Mammary epithelial cell (primary cell): ENCODE measurements at places on chromosomes 6 and 20.

- no peak for DNase-seq
Observed at GRCh38 chr20:7383216-7383615, 557.0 kb downstream of the HAO1 start.

DNA sequence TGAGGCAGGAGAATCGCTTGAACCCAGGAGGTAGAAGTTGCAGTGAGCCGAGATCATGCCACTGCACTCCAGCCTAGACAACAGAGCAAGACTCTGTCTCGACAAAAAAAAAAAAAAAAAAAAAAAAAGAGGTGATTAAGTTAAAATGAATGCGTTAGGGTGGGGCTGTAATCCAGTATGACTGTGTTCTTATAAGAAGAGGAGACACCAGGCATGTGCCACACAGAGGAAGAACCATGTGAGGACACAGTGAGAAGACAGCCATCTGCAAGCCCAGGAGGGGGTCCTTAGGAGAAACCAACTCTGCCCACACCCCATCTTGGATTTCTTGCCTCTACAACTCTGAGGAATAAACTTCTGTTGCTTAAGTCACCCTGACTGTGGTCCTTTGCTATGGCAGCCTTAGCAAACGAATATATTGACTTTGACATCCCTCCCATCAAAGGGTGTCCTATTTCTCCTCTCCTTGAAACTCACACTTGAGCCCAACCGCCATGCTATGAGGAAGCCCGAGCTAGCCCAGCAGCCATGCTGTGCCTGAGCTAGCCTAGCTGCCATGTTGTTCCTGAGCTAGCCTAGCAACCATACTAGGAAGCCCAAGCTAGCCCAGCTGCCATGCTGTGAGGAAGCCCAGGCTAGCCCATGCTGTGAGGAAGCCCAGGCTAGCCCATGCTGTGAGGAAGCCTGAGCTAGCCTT lies 15.8 kb upstream of the PPP1R16B start:
- DNase-seq: peak; percentile 69

DNA sequence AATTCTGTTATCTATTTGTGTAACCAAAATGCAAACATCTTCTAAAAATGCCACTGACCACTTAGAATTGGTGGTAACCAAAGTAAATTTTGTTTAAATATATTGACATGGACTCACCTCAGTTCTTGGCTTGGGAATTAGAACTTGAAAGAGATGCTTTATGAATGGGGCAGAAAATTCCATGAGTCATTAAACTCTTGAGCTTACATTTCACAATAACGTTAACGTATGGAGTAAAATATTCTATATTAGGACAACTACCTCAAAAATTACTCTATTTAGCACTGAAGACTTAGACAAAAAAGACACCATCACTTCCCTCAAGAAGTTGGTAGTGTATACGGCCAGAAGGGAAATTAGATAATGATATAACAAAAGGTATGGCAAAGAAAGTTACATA lies 752.2 kb upstream of the MARCKS start:
- DNase-seq: no peak

DNA sequence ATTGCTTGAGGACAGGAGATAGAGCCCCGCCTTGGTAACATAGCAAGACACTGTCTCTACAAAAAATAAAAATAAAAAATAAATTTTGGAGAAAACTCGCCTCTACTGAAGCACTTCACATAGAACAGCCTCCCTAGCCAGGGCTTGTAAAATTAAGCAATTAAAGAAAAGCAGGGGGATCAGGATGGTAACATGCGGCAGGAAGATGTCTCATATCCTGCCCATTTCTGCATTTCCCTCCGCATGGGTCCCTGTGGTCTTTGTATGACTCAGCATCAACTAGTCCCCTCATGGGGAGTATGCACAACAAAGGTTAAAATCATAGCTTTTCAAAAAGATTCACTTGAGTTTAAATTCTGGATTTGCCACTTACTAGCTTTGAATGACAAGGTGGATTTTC lies 379.0 kb downstream of the EPHA7 start:
- DNase-seq: no peak

DNA sequence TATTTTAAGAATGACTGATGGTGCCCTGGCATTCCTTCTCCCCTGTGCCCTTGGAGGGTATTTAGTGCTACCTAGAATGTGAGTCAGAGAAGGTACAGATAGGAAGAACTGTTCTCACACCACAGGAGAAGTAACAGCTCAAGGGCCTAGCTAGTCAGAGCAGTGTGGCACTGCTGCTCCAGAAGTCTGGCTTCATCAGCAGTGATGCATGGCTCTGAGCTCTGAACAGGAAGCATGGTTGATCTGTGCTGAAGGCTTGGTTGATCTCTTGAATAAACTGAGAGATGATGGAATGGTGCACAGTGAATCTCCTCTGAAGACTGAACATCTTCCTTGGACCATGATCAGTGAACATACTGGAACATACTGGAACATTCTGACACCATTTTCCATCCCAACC lies 425.3 kb upstream of the SLC35B3 start:
- DNase-seq: no peak

- DNase-seq: no peak
Observed at GRCh38 chr20:10643560-10643873, 30.3 kb downstream of the JAG1 start.

DNA sequence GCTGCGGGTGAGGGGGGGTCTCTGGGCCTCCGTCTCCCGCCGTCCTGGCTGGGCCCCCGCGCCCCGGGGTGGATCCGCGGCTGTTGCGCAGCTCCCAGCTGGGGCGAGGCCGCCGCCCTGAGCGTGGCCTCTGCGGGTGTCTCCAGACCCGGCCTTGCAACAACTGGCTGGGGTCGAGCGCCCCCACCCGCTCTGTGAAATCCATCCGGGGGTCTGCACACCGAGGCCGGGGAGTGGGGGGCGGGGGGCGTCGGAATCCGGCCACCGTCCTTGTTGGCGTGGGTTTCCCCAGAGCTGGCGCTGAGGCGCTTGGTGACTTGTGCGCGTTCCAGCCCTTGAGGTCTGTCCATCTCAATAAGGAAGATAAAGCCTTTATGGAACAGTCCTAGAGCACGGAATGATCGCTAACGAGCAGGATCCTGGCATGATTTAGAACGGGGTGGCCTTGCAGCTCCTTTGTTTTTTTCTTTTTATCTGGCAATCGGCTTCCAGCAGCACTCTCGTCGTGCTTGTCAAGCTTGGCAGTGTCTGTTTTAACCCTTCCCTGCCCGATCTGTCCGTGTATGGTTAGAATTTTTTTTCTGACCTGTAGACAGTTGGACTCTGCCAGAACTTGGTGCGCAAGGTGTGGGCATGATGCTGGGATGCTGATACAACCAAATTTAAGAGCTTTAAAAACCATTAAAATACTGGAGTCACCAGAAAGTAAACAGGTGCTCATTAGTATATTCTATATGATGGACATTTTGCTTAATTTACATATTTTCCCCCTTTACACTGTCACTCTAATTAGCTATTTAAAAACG lies 675 bp downstream of the DSTN start:
- peak; percentile 51 for DNase-seq

DNA sequence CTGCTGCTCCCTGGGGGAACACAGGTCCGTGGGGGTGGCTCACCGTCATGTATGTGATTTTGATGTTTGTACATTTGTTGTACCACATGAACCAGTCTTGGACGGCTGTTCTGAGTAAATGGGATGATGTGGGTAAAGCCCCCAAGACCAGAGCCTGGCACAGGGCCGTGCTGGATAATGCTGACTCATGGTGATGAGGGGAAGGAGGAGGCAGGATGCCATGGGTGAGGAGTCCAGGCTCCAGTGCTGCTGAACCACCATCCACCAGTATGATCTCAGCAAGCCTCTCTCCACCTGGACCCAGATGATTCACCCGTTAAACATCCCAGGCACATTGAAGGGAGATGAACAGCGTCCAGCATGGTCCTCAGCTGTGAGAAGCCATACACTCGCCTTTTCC lies 9.6 kb upstream of the APCDD1L start:
- DNase-seq: peak; percentile 75

GRCh38 chr20:57611586-57612311 lies 8.5 kb downstream of the ZBP1 start:
- no peak for DNase-seq

- no peak for DNase-seq
Observed at GRCh38 chr6:105569706-105570105, 166.8 kb upstream of the PREP start.

DNA sequence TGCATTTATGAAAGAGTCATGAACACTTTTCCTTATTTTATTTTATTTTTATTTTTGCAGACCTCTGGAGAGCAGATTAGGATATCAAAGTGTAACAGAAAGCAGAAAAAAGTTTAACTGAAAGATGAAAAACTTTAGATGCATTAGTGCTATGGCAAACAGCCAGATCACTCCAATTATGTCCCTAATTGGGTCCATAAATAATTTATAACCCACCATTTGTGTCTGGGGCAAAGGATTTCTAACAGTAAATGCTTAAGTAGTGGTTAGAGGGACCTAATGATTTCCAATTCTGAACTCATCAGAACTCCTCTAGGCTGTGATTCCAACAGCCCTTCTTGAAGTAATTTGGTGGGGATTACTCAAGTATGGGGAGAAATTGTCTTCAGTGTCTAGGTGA lies 93.7 kb upstream of the PROKR2 start:
- DNase-seq: no peak

DNA sequence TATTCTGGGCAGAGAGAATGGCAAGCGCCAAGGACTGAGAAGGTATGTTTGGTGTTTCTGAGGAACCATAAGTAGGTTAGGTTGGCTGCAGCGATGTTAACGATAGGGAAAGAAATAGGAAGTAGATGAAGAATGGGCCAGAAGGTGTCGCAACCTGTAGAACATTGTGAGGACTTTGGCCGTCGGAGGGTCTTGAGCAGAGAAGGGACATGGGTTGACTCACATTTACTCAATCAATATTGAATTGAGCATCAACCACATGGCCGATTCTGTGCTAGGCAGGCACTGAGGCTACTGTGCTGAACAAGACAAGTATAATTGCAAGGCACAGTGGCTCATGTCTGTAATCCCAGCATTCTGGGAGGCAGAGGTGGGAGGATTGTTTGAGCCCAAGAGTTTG lies 26.8 kb upstream of the RPN2 start:
- DNase-seq: no peak

DNA sequence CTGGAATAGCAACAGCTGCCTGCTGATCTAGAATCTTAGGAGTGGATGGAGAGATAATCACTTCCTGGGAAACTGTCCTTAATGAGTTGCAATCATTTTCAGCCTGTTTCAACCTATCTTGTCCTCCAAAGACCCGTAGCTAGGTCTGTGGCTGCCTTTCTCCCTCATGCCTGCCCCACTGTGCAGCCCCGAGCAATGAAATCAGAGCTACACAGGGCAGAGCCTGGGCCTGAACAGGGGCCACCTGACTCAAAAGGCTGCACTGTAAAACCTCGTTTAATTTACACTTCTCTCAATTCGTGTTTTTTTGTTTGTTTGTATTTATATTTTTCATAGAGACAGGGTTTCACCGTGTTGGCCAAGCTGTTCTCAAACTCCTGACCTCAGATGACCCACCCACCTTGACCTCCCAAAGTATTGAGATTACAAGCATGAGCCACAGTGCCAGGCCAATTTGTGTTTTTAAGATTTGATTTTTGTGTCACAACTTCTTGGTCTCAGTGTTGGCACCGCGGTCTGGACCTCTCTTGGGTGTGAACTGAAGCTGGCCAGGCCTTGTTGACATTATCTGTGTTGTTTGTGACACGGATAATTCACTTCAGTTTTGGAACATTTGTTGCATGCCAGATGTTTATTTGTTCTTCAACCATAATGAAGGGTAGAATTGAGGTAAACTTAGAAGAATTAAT lies 21.5 kb downstream of the GGTLC1 start:
- no peak for DNase-seq

DNA sequence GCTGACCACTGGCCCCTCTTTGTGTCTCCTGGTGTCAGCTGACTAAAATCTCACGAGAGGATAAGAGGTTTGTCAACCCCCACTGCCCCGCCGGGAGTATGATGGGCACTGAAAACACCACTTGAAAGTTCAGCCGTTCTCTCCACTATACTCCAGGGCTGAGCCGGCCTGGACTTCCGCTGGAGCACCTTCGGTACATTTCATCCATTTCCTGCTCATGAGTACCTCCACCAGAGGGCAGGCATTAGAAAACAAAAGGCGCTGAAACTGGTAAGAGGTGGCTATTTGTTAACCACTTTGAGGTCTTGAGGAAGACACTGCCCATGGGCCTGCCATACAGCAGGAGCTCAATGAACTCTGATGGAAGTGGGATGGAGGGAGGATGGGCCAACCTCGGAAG lies 17.9 kb upstream of the ANKRD60 start:
- DNase-seq: no peak

DNA sequence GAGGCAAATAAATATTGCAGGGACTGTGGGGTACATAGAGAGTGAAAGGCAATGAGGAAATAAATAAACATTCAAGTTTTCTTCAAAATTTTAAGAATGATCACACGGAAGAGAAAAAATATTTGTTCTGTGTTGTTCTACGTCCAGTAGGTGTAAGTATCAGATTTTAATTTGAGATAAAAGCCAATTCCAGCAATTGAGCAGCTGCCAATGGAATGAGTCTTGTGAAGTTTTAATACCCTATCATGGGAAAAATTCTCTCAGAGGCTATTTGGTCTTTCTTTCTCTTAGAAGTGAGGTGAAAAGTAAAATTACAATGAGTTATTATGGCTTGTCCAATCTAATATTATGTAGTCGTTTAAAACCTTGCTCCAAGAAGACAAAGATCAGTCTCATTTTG lies 195.7 kb upstream of the CITED2 start:
- no peak for DNase-seq

DNA sequence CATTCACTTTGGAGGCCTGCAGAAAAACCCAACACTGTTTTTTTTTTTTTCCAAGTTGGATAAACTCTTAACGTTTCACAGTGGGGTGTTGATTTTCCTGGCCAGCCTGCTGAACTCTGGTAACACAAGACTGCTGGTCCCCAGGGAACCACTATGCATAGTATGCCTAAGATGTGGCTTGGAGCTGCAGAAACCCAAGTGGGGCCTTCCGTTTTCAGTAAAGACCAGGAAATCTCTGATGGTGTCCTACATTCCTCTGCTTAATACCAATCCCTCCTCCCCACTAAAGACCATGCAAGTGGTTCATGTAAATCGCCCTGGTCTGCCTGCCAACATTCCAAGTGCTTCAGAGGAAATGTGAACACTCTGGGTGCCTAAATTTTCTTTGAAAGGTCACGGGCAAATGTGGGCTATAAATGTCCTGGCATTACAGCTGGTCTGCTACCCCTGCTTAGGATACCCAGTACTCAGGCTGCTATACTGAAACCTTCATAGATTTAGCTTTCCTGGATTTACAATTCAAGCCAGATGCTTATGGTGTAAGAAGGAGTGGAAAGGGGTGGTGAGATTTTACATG lies 615.4 kb downstream of the MAFB start:
- no peak for DNase-seq

- no peak for DNase-seq
Observed at GRCh38 chr20:3304456-3304855, 65.5 kb upstream of the SLC4A11 start.

DNA sequence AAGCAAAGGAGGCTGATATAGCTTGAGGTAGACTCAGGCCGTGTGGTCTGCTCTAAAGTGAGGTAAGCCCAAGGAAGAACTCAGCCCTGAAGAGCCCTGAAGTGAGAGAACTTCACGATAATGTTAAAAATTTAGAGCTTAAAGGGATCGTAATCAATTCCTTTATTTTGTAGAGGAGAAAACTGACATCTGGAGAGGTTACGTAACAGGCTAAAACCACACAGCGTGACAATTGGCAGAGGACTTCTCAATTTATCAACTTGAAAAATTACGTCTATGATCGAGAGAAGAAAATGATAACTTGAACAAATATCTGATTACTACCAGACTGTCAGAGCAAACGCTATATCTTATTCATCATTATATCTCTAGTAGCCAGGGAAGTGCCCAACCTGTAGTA lies 121.8 kb upstream of the FOXO3 start:
- DNase-seq: no peak

- no peak for DNase-seq
Observed at GRCh38 chr6:84809455-84809854, 45.1 kb upstream of the TBX18 start.
